ENCODE measurements at places on chromosomes 4 and X. TPM values are rescaled to one million over a fixed set of nuclear protein-coding genes. Genes with fewer than 3 reads are reported as not detected.

The SHOX gene
- not detected for total RNA-seq

The LRP2BP gene
- total RNA-seq: 0.59 TPM

The ANK2 gene
- 3.7 TPM for total RNA-seq

The HSFX4 gene
- not detected for total RNA-seq

The MID1 gene
- total RNA-seq: 0.07 TPM

The EXOC1L gene
- not detected for total RNA-seq

The HERC3 gene
- total RNA-seq: 33.2 TPM

The FAT1 gene
- 0.17 TPM for total RNA-seq

The PDE5A gene
- total RNA-seq: 0.49 TPM

The PPARGC1A gene
- not detected for total RNA-seq

The GATA1 gene
- total RNA-seq: not detected

The UTP3 gene
- total RNA-seq: 30.5 TPM

The DMD gene
- 18.1 TPM for total RNA-seq

The CASP6 gene
- total RNA-seq: 32.6 TPM

The MAGEE2 gene
- not detected for total RNA-seq

The FAM184B gene
- not detected for total RNA-seq

The ETDB gene
- total RNA-seq: not detected

The KCTD8 gene
- total RNA-seq: not detected

The PITX2 gene
- not detected for total RNA-seq

The SPATA4 gene
- not detected for total RNA-seq

The SASH3 gene
- total RNA-seq: 301 TPM

The CLNK gene
- not detected for total RNA-seq

The SYAP1 gene
- 16.2 TPM for total RNA-seq

The TEX13D gene
- total RNA-seq: not detected

The ATP11C gene
- 13.8 TPM for total RNA-seq
